Foreskin keratinocyte (primary cell): ENCODE measurements at places on chromosomes 3 and 15.

GRCh38 chr3:142029052-142029642 is 120.2 kb downstream of the TFDP2 start:
- DNase-seq, result no peak

- DNase-seq, result no peak
Observed at GRCh38 chr3:33490641-33491241, 50.5 kb upstream of the UBP1 start.

DNA sequence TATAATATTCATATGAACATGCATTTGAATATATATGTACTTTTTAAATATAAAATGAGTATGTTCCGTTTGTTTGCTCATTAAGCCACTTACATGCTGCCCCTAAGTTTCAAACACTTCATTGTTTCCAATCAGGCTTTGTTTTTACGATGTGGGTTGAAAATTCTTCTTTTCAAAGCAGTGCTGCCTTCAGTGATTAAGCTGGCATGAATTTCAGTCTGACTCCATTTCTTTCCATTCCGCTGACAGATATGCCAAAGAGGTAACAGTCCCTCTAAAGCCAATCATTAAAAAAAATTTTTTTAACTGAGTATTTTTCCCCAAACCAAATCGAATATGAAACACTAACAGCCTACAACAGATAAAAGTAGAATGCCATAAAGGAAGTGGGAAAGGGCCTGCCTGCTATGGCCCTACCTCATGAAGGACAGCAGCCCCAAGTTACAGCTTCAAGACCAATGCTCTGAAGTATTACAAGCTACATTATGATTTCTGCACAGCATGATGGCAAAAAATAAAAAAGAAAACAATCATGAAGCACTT is 40.0 kb downstream of the DCUN1D1 start:
- DNase-seq, result no peak

DNA sequence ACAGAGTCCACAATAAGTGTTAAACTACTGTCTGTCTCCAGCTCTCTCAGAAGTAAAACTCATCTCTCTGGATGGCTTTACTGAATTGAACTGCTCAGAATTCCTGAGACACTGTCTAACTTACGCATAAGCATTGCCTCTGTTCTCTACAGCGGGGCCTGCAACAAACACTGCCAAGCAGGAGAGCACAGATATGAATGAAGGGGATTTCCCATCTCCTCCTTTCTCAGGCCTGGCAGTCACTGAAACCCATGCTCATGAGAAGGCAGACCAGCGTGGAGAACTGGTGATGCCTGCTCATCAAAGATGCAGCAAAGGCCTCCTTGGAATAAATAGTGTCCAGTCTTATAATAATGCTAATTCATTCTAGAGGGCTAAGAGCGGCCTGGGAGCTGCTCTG is 10.3 kb downstream of the RASGRP1 start:
- no peak for DNase-seq

GRCh38 chr3:196175116-196175625 is 36.0 kb downstream of the ZDHHC19 start:
- DNase-seq, result no peak

DNA sequence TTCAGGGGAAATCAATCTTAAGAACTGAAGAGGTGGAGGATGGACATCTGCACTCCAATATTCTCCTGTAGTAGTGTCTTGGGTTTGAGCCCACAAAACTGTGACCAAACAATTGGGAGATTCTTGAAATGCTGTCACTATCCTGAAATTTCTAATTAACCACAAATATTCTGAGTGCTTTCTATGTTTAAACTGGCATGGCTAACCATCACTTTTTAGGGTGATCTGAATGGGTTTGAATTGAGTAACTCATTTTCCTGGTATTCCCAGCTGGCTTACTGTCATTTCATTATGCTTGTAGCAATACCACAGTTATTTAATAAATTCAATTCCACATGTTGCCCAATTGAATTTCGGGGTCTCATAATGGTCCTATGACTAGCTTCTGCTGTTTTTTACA is 216.9 kb upstream of the DCBLD2 start:
- DNase-seq, result no peak

- no peak for DNase-seq
Observed at GRCh38 chr15:68431792-68432401, at the start of gene ITGA11. TSS of gene ITGA11 (minus strand) at chr15:68432163. CDS start at chr15:68432066, 97 bp downstream.

GRCh38 chr15:80875568-80876347 is 96.6 kb downstream of the CEMIP start:
- no peak for DNase-seq

GRCh38 chr15:89912674-89913396 is at the start of gene ARPIN:
TSS of gene ARPIN (minus strand) at chr15:89912952. CDS start at chr15:89912835, 117 bp downstream.
- DNase-seq, result peak; percentile 12

DNA sequence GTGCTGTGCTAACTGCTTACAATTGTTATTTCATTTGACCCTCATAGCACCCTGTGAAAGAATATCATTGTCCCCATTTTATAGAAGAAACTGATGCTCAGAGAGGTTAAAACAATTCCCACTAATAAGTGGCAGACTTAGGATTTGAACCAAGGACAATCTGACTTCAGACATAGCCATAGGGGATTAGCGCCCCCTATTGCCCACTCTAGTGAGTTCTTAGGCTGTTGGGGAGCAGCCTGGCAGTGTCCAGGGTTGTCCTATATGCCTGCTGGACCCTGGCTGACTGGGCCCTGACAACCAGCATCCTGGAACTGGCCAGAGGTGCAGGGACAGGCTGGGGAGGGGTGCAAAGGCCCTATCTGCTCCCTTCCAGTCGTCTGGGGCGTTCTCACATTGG is 15.4 kb downstream of the DPH3 start:
- no peak for DNase-seq

GRCh38 chr3:149258298-149258697 is 36.7 kb upstream of the CP start:
- no peak for DNase-seq

DNA sequence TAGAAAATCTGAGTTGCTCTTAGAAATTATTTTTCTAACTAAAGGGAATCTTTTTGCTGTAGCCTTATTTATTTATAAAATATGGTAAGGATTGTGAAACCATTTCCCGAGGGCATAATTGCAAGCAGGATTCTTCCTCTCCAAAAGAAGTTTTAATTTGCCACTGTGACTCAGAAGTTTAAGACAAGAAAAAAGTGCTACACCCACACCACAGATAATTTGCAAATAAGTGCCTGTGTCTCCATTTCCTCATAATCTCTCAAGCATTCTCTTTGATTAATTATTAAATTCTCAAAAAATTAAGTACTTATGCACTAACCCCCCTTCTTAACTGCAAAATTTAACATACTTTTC is 43.6 kb downstream of the RASA2 start:
- DNase-seq, result peak; percentile 61

GRCh38 chr3:19539518-19540392 is 391.4 kb downstream of the KCNH8 start:
- no peak for DNase-seq
